ENCODE measurements at places on chromosomes 16 and 17.

DNA sequence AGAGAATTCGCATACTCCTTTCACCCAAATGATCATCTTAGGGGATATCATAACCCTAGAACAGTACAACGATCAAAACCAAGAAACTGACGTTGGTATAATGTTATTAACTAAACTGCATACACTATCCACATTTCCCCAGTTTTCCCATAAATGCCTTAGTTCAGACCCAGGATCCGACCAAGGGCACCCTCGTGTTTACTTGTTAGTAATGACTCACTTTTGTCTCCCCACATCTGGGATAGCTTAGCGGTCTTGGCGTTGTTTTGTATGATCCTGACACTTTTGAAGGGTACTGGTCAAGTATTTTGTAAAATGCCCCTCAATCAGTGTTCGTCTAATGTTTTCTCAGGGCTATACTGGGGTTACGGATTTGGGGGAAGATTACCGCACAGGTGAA is 8.0 kb downstream of the HS3ST3A1 start:
- DNase-seq, result no peak

DNA sequence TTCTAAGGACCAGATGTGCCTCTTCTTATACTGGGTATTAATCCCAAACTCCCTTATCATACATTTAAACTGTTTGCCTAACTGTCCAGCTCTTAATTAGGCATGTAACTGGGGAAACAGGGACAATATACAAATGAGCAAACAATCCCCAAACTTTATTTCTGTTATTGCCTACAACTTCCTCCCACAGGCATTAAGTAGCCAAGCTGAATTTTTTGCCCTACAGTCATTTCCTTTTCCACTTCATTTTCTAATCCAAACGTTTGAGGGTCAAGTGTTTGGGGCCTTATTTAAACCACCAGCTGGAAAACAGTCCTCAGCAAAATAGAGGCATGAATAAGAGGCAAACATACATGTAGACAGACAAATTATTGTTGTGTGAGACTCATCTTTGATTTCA is 77.4 kb upstream of the CCL2 start:
- no peak for DNase-seq

GRCh38 chr17:60464343-60464742 is 42.1 kb downstream of the CHCT1 start:
- no peak for DNase-seq

DNA sequence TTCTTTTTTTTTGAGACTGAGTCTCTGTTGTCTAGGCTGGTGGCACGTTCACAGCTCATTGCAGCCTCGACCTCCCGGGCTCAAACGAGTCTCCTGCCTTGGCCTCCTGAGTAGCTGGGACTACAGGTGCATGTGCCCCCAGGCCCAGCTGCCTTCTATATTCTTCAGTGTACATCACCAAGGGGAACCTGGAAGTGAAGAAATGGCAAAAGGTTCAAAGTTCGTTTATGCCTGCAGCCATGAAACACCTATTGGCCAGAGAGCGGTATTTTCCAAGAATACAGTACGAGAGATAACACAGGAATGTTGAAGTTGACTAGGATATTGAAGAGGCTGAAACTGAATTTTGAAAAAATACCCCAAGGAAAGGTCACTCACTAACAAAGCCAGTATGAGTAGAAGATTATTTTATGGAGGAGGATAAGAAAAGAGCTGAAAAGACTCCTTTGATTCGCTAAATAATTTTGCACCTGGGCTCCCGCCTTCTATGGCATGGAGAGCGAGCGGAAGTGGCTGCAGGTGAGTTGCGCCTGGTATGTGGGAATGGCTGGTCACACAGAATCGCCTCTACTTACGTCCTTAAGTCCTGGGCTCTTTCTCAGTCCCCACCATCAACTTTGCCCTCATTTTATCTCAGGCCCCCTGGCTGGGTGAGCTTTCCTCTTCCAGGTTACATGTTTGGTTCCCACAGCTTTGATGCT is 9.8 kb downstream of the ST6GALNAC1 start:
- DNase-seq, result no peak

- no peak for DNase-seq
Measured at GRCh38 chr17:44585315-44585714, 28.0 kb downstream of the FZD2 start.

- DNase-seq, result no peak
Measured at GRCh38 chr17:70310221-70310672, 140.9 kb downstream of the KCNJ2 start.

- DNase-seq, result no peak
Measured at GRCh38 chr16:75818491-75818890, 92.2 kb upstream of the CPHXL start.

- DNase-seq, result no peak
Measured at GRCh38 chr17:75078284-75079022, 9.3 kb upstream of the SLC16A5 start.

- DNase-seq, result peak; percentile 48
Measured at GRCh38 chr16:71929048-71929447, 33.7 kb downstream of the IST1 start.

DNA sequence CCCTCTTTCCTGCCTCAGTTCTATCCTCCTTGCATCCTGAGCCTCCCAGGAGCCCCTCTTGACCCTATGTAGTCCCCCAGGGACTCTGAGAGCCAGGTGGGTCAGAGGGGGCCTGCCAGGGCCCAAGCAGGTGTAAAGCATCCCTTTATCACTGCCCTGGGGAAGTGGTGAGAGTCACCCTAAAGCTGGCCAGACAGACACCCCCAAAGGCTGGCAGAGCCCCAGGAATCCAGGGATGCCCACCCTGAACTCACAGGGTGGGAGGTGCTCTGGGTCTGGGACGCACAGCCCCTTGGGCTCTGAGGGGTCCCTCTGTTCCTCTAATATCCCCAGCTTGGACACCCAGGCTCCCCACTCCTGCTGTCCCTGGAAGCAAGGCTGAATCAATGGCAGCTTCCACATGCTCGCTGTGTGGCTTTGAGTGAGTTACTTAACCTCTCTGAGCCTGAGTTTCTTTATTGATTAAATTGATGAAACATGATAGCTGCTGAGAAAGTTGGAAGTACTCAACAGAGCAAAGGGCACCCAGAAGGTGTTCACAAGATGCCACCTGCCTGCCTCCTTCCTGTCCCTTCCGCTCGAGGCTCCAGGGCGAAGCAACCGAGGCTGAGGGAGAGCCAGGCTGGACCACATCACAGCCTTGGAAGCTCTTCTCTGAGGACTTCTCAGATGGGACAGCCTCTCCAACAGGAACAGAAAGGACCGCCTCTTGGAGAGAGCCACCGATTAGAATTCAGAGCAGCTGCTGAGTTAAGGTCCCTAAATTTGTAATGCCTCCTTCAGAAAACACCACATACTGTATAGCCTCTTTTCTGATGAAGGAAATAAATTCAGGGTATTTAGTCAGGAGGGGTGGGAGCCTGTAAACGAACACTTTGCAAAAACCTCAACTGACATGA is 67.1 kb upstream of the DOC2B start:
- no peak for DNase-seq

DNA sequence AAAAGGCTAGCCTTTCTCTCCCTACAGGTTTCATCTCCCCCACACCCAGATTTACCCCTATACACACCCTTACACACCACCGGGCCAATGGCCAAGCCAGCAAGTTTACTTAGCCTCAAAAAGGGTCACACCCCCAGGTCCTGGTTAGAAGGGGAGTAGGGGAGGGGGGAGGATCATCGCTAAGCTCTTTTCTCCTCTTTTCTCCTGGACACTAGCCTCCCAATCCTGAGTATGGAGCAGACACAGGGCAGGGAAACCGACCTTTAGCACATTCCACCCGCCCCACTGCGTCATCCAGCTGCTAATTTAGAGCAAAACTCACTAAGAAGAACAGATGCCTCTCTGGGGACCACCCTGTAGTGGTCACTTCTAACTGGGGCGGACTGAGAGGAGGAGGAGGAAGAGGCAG is 4.4 kb downstream of the ACLY start:
- DNase-seq, result no peak

DNA sequence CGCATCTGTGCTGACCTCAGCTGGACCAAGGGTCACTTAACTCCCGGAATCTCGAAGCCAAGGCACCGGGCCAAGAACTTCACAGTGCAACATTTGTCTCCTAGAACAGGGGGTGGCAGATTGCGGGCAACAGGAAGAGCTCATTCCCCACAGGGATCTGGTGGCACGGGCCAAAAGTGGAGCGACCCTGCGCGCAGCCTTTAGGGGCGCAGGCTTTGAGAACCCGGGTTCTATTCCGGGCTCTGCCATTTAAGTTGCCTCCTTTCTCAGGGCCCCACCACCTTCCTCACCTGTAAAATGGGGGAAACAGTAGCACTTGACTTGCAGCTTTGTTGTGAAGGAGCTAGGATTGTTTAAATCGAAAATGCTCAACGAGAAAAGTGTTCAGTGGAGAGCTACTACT is 651 bp downstream of the SHMT1 start:
- DNase-seq, result peak; percentile 48

- peak; percentile 83 for DNase-seq
Measured at GRCh38 chr17:63834431-63835166, 7.1 kb upstream of the FTSJ3 start.

Data from NCI-H82 (cell line).